ENCODE measurements at places on chromosomes 7 and 10.

- DNase-seq, result no peak
These were observed 73.8 kb downstream of the OSBPL3 start for GRCh38 chr7:24905996-24906770.

- DNase-seq, result no peak
These were observed 225.3 kb downstream of the SKAP2 start for GRCh38 chr7:26639111-26639510.

DNA sequence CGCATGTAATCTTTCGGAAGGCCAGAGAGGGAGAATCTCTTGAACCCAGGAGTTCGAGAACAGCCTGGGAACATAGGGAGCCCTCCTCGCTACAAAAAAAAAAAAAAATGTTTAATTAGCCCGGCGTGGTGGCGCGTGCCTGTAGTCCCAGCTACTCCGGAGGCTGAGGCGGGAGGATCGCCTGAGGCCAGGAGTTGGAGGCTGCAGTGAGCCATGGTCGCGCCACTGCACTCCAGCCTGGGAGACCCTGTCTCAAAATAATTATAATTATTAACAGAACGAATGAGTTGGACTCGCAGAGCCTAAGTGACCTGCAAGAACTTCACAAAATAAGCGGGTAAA, 794 bp downstream of the PCGF6 start:
- DNase-seq, result no peak

GRCh38 chr10:111370101-111370500, 293.3 kb downstream of the ADRA2A start:
- DNase-seq, result no peak

DNA sequence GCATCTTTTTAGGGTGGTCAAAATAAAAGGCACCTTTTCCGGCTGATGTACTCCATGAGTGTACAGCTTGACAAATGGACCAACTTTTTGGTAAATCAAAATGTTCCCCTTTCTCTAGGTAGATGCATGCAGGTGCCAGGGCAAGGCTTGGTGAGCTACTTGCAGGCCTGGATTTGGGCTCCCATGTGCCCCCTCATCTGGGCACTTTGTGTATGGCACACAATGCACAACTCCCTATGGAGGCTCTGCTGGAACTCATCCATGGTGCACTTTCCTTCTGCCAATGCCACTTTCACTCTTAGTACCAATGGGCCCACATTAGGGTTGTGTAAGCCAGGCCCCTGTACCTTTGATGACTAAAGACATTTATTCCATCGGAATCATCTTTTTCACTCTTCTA, 300.8 kb downstream of the SDHAF3 start:
- DNase-seq, result no peak

- DNase-seq, result no peak
These were observed 87.7 kb downstream of the TSPAN12 start for GRCh38 chr7:120770206-120770605.

DNA sequence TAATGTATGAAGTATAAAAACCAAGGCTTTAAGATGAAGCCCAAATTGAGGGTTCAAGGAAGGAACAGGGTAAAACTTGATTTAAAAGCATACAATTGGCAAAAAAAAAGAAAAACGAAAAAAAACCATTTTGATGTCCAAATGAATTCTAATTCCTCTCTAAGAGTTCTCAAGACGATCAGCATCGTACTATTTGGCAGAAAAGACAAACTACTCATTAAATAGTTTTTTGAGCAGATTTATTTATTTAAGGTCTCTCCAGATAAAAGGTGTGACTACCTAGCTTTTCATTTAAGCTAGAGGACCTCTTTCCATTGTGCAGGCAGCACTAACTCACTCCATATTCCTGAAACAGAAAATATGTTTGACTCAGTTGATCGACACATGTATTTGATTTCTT, 245.0 kb downstream of the KIAA1217 start:
- DNase-seq, result no peak

DNA sequence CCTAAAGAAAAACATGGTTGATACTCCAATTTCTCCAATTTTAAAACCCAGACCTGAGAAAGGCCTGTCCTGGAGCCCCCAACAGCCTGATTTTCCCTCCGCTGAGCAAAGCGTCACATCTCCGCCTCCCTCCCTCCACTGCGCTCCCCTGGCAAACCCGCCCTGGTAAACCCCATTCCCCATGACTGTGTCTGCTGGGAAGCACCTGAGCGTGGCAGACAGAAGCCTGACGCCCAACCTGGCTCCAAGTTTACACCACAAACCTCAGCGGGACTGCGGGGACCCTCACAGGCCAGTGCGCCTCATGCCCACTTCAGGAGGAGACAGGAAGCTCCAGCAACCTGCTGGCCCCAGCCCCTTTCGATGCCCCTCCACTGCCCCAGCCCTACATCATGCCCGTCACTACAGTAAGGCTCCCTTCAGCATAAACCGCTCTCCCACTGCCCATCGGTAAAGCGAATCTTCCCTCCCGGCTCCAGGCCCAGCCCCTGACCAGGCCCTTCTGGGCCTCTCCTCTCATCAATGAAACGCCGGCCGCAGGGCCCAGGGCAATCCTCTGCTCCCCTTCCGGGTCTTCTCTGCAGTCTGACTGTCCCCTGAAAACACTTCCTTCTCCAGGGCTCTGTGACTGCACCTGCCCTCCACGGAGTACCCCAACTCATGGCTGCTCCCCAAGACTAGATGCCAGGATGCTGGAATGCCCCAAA, 233.3 kb downstream of the MAD1L1 start:
- no peak for DNase-seq

- DNase-seq, result no peak
These were observed 15.5 kb downstream of the TUBGCP2 start for GRCh38 chr10:133292919-133293809.

DNA sequence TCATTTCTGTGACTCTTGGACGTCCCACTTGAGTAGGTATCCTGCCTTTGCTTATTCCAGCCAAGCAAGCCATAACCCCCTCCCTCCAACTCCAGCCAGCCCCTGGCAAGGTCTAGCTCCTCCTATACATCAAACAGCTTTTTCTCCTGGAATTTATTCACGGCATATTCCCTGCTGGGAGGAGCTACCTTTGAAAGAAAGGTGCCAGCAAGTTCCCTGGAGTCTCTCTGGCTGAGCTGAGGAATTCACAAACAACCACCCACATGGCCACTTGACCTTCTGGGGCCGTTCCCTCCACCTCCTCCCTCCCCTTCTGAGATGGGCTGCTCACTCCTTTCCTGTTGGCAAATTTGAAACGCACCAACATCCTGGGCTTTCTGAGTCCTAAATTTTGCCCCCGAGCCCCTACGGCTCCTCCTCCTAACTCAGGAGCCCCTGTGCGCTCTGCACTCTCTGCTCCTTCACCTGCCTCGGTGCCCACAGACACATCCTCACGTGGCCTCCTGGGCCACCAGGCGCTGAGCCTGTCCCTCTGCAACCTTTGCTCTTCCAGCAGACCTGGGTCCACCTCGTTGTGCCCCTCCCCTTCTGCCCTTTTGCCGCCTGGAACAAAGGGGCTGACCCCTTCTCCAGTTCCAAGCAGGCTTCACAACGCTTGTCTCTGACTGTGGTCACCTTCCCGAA, 48.0 kb downstream of the HSPA12A start:
- no peak for DNase-seq

- no peak for DNase-seq
These were observed 70.9 kb downstream of the SYPL1 start for GRCh38 chr7:106041140-106041717.

DNA sequence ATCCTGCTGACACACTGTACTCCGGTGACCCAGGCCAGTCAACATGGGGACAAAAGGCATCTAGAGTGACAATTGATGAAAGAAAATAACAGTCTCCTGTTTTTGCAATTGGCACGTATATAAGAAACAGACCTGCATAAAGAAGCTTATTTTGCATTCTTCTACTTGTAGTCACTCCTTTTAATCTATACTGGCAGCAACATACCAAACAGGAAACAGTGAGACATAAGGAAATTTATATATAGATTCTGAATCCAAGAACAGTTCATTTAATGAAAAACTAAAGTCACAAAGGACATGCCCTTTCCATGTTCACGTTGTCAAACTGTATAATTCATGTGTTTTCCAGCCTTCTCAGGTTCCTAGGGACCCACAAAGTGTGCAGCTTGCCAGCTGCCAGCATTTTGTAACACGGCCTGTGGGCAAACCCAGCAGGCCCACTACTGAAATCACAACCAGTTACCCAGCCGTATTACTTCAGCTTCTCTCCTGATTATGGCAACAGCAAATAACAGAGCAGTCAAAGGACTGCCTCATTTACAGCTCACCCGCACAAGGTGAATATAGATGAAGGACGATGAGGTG, 72.3 kb downstream of the AMPH start:
- no peak for DNase-seq

- DNase-seq, result no peak
These were observed 143.8 kb downstream of the AVL9 start for GRCh38 chr7:32639122-32639521.

GRCh38 chr7:41006306-41006995, 696.4 kb downstream of the INHBA start:
- DNase-seq, result no peak

- DNase-seq, result no peak
These were observed 2.7 kb upstream of the UNCX start for GRCh38 chr7:1229956-1230355.
